ENCODE measurements at places on chromosomes 12 and 14. TPM values are rescaled to one million over a fixed set of nuclear protein-coding genes. Genes with fewer than 3 reads are reported as not detected.
A peak's percentile ranks its signal among the peaks of the same experiment; 100 is the strongest.

- H3K27me3 ChIP-seq = no peaks in the 10 kb centered on the region
- H3K4me1 ChIP-seq = no peaks in the 10 kb centered on the region
- H3K4me3 ChIP-seq = no peak overlapping the region
Observed at GRCh38 chr12:38782359-38782758, 123.0 kb downstream of the CPNE8 start.

GRCh38 chr14:90903101-90903500 lies 86.9 kb upstream of the TTC7B start:
- no peaks in the 10 kb centered on the region for H3K4me1 ChIP-seq
- H3K36me3 ChIP-seq = no peaks in the 10 kb centered on the region
- peak; percentile 13 for DNase-seq

The LACRT gene
- not detected for total RNA-seq

- H3K27ac ChIP-seq = peak overlapping the region; percentile 98
- no peak for DNase-seq
- H3K4me3 ChIP-seq = no peak overlapping the region
Observed at GRCh38 chr12:53768976-53769375, 17.2 kb upstream of the CISTR start.

The IKZF4 gene
- total RNA-seq = 6.9 TPM

GRCh38 chr14:96501217-96501739 lies 904 bp upstream of the PAPOLA start:
- peaks cover 4% of the 10 kb centered on the region for H3K36me3 ChIP-seq
- DNase-seq = no peak
- H3K27ac ChIP-seq = peak overlapping the region; percentile 93
- peaks cover 18% of the 10 kb centered on the region for H3K4me1 ChIP-seq
- no peaks in the 10 kb centered on the region for H3K27me3 ChIP-seq

The TRIM9 gene
- 0.44 TPM for total RNA-seq

The CCDC177 gene
- not detected for total RNA-seq

The TPPP2 gene
- not detected for total RNA-seq

GRCh38 chr14:101201535-101202151 lies 298.1 kb upstream of the RTL1 start:
- no peak overlapping the region for H3K27ac ChIP-seq
- H3K27me3 ChIP-seq = no peaks in the 10 kb centered on the region
- H3K4me3 ChIP-seq = no peak overlapping the region
- DNase-seq = no peak

DNA sequence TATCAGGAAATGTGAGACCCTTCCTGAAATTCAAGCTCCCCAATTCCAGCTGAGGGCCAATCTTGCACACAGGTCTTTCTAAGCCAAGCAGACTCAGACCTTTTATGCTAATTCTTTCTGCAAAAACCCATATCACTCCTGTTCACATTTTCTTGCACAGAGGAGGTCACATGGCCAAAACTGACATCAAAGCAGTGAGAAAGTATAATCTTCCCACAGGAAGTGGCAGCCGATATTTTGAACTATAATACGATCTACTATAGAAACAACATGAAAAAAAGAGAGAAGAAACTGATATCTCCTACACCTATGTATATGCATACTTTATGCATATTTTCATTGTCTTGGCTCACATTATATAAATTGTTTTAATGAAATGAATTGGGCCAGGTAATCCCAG lies 132.9 kb upstream of the SSTR1 start:
- no peak for DNase-seq
- H3K36me3 ChIP-seq = no peaks in the 10 kb centered on the region
- no peak overlapping the region for H3K27ac ChIP-seq
- H3K27me3 ChIP-seq = no peaks in the 10 kb centered on the region
- no peak overlapping the region for H3K4me3 ChIP-seq
- no peaks in the 10 kb centered on the region for H3K4me1 ChIP-seq

DNA sequence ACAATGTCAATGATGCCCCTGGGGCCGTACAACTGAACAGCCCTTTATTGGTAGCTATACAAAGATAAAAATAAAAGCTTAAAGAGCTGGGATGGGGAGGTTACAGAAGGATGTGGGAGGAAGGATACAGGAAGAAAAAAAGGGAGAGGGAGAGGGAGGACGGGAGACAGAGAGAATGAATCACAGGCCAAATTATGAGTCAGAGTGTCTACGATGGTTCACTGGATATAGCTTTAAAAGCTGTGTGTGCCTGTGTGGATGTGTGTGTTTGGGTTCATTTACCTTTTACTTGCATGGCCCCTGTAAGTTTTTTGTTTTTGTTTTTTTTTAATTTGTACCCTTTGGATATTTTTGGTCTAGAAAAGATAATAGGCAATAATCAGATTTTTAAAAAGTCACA lies 111.9 kb downstream of the CCDC60 start:
- H3K4me1 ChIP-seq = no peaks in the 10 kb centered on the region
- H3K4me3 ChIP-seq = no peak overlapping the region
- peaks cover 7% of the 10 kb centered on the region for H3K27me3 ChIP-seq
- no peak overlapping the region for H3K27ac ChIP-seq

- no peaks in the 10 kb centered on the region for H3K36me3 ChIP-seq
- no peak overlapping the region for H3K4me3 ChIP-seq
- no peak overlapping the region for H3K27ac ChIP-seq
- no peak for DNase-seq
Observed at GRCh38 chr14:20607617-20608016, 16.4 kb upstream of the RNASE12 start.

- no peaks in the 10 kb centered on the region for H3K27me3 ChIP-seq
- no peak for DNase-seq
- no peaks in the 10 kb centered on the region for H3K4me1 ChIP-seq
- no peak overlapping the region for H3K27ac ChIP-seq
Observed at GRCh38 chr14:55973285-55973800, 144.9 kb upstream of the PELI2 start.

- H3K4me1 ChIP-seq = no peaks in the 10 kb centered on the region
- H3K36me3 ChIP-seq = no peaks in the 10 kb centered on the region
- H3K27ac ChIP-seq = no peak overlapping the region
- H3K4me3 ChIP-seq = no peak overlapping the region
Observed at GRCh38 chr14:105305345-105305744, 4.5 kb upstream of the BRF1 start.

DNA sequence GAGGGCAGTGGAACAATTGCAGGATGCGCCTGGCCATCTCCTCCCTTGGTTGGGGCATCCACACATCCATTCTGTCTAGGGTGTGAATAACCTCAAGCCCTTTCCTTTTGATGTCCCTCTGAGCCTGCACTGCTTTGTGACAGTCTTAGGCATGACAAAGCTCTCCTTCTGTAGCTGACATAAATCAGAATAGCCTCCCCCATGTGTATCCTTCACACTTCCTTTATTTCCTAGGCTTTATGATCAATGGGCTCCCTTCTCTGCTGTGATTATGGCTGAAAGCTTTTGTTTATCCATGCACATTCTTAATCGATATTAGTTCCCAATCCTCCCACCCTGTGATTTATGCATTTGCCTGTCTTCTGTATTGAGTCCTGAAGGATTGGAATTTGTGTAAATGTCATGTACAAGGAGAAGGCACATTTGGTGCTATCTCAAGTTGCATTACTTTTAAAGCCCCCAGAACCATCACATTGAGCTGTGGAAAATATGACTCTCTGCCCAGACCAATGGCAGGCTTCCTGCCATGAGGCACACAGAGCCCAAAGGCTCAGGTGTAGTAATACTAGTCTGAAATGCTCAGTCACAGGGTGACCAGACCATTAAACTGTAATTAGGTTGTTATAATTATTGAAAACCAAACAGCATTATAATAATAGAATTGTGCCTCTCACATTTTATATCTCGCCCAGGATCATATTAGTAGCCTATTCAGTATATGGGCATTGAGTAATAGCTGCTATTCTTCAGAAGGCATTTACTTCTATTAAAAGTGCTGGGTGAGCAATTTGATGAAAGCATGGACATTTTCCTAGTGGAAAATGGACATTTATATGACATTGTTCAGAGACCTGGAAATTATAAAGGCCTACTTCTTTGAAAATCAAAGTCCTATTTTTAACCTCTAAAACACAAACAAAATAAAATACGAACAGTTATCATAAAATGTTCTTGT lies 14.0 kb downstream of the EMP1 start:
- H3K4me1 ChIP-seq = peaks cover 18% of the 10 kb centered on the region
- no peaks in the 10 kb centered on the region for H3K27me3 ChIP-seq
- no peak overlapping the region for H3K4me3 ChIP-seq
- peak overlapping the region; percentile 44 for H3K27ac ChIP-seq
- no peaks in the 10 kb centered on the region for H3K36me3 ChIP-seq

The NXPH4 gene
- total RNA-seq = 2.1 TPM

DNA sequence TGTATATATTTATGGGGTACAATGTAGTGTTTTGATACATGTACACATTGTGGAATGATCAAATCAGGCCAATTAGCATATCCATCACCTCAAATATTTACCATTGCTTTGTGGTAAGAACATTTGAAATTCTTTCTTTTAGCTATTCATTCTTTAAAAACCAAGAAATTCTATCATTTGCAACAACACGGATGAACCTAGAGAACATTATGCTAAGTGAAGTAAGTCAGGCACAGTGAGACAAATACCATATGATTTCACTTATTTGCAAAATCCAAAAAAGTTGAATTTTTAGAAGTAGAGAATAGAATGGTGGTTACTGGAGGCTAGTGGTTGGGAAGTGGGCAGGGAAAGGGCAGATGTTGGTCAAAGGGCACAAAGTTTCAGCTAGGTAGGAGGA lies 129.3 kb upstream of the PTPRQ start:
- no peak overlapping the region for H3K4me3 ChIP-seq
- H3K27me3 ChIP-seq = no peaks in the 10 kb centered on the region
- no peaks in the 10 kb centered on the region for H3K36me3 ChIP-seq

GRCh38 chr12:62769076-62769619 lies 165.8 kb downstream of the PPM1H start:
- no peak overlapping the region for H3K4me3 ChIP-seq
- no peaks in the 10 kb centered on the region for H3K36me3 ChIP-seq

DNA sequence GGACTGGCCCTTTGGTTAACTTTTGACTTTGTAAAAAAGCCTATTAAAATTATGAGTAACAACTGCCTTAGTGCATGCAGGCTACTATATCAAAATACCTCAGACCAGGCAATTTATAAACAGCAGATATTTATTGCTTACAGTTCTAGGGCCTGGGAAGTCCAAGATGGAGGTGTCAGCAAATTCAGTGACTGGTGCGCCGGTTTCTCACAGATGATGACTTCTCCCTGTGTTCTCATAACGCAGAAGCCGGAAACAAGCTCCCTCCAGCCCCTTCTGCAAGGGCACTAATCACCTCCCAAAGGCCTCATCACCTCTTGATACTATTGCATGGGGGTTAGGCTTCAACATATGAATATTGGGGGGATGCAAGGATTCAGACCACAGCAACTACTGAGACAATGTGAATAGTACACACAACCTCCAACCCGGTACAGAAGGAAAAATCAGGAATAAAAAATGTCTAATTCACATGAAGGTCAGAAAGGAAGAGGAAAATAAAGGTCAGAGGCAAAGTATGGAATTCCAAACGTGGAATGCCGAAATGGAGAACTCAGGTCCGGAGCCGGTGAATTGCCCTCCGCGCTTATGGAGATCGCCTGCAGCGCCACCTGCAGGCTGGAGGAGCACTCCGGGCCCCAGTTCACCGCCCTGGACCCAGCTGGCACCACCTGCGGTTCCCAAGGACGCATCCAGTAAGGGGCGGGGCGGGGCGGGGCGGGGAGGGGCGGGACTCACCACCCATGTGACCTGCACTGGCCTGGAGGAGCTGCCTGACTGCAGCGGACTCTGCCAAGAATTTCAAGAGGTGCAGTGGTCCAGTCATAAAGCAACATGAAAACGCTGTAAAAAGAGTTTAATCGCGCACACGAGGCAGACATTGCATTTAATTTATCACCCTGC lies 203.4 kb downstream of the KIF26A start:
- no peak for DNase-seq
- H3K27ac ChIP-seq = no peak overlapping the region
- no peaks in the 10 kb centered on the region for H3K4me1 ChIP-seq
- no peaks in the 10 kb centered on the region for H3K36me3 ChIP-seq
- no peaks in the 10 kb centered on the region for H3K27me3 ChIP-seq

The SERPINA12 gene
- not detected for total RNA-seq

The GCH1 gene
- 3.6 TPM for total RNA-seq

- H3K4me3 ChIP-seq = no peak overlapping the region
- H3K36me3 ChIP-seq = no peaks in the 10 kb centered on the region
- H3K4me1 ChIP-seq = no peaks in the 10 kb centered on the region
Observed at GRCh38 chr12:29741342-29742241, 42.1 kb downstream of the TMTC1 start.

The MAP1LC3B2 gene
- total RNA-seq = 1.9 TPM

- DNase-seq = no peak
- no peak overlapping the region for H3K4me3 ChIP-seq
- H3K36me3 ChIP-seq = no peaks in the 10 kb centered on the region
- H3K27ac ChIP-seq = peak overlapping the region; percentile 76
- peaks cover 3% of the 10 kb centered on the region for H3K4me1 ChIP-seq
Observed at GRCh38 chr12:46461907-46462640, 89.5 kb upstream of the SLC38A2 start.

DNA sequence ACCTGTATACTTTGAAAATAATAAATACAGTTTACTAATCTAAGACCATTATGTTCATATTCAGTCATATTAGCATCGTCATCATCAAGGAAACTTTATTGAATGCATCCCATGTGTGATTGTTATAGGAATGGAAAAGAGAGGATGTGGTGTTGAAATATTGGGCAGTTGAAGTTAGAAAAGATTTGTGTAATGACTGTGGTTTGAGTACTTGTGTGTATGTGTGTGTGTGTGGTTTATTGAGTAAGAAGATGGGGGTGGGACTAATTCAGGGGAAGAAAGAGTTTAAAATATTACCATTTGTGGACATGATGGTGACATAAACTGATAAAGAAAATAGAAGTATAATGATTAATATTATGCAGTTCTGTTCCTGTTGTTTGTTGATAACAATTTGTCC lies 238.7 kb upstream of the SEL1L start:
- no peaks in the 10 kb centered on the region for H3K4me1 ChIP-seq
- H3K27ac ChIP-seq = no peak overlapping the region
- no peak for DNase-seq
- H3K27me3 ChIP-seq = no peaks in the 10 kb centered on the region
- H3K36me3 ChIP-seq = no peaks in the 10 kb centered on the region

The BDKRB2 gene
- 0.05 TPM for total RNA-seq

DNA sequence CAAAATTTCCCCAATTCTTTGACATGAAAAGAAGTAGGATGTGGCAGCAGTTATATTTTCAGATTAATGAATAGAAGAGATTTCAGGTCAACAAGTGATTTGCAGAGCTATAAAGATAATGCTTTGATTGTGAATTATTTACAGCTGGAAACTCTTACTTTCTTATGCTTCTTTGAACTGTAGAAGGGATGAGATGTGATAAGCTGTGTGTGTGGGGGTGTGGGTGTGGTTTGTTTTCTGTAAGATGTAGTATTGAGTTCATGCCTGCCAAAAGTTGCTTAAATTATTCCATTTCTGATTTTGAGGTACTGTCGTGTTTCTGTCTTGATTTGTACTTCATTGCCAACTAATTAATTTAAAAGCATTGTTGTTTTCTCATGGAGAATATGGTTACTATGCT lies 22.7 kb downstream of the AEBP2 start:
- H3K4me3 ChIP-seq = no peak overlapping the region
- no peak for DNase-seq
- H3K4me1 ChIP-seq = no peaks in the 10 kb centered on the region
- H3K27ac ChIP-seq = no peak overlapping the region
- H3K36me3 ChIP-seq = 0 out of 2 replicates have a peak, but pooled peaks cover 2% of the 10 kb centered on the region
- no peaks in the 10 kb centered on the region for H3K27me3 ChIP-seq

Data from Panc1 (cell line).